ENCODE measurements at places on chromosomes 11 and 22.

DNA sequence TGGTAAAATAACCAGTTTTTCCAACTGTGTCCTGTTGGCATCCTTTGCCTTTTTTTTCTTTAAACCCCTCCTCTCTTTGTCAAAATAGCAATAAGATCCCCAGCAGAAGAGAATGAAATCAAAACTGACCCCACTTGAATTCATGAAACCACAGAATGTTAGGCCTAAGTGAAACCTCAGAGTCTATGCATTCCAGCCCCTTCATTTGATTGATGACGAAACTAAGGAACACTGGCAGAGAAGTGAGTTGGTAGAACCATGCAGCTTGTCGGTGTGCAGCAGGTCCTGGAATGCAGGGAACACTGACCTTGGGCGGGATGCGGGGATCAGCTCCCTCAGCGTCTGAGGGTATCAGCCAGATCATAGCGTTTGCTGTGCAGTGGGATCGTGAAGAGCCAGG, 57.5 kb downstream of the GRK3 start:
- DNase-seq: no peak

GRCh38 chr11:34243600-34244464, 114.0 kb downstream of the ABTB2 start:
- no peak for DNase-seq

DNA sequence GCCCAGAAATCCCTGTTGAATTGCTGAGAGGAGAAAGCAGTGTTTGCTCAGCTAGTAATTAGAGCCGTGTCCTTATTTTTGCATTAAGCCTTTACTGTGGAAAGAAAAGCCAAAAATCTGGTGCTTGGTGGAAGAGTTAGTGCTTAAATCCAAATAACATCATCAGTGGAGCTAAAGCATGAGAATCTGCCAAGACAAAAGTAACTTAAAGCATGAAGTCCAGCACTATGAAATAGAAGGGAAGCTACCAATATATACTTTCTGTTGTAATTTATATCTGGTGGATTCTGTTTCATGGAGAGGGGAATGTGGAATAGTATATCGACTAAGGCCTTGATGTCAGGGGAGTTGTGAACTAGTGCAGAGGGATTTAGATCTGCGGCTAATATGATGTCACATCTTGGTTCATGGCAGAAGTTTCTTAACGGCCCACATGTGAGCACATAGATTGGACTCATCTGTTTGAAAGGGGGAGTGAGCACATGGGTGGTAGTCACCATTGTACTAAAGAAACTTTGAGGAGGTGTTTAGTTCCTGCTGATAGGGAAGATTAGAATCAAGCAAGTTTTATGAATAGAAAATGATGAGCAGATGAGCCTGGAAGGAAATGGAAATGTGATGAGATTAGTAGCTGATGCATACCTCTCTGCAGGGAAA, 224.4 kb upstream of the MTNR1B start:
- no peak for DNase-seq

GRCh38 chr11:69708736-69709401, 5.0 kb upstream of the FGF19 start:
- no peak for DNase-seq

- no peak for DNase-seq
These were observed 8.1 kb downstream of the RCOR2 start for GRCh38 chr11:63908631-63909401.

DNA sequence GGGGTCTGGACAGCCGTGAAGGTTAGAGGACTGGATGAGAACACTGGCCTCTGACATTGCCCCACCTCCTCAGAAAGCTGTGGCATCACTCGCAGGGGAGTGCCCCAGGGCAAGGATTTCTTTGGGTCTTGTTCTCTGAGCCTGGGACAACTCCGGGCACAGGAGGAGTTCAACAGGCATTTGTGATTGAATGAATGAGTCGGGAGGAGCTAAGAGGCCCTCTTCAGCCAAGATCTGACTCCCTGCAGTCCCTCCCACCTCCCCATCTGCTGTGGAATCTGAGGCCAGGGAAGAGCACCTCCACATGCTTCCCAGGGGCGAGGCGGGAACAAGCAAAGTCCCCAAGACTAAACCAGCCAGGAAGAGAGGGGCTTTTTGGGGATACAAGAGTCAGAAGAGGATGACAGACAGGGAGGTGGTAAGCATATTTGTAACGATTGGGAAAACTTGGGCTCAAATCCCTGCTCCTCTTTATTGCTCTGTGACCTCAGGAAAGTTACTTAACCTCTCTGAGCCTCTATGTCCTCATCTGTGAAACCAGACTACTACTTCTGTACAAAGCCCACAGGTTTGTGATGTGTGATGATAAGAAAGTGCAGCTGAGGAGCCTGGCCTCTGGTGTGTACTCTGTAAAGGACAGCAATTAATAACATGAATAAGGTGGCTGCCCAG, 6.4 kb downstream of the TP53I11 start:
- DNase-seq: no peak

DNA sequence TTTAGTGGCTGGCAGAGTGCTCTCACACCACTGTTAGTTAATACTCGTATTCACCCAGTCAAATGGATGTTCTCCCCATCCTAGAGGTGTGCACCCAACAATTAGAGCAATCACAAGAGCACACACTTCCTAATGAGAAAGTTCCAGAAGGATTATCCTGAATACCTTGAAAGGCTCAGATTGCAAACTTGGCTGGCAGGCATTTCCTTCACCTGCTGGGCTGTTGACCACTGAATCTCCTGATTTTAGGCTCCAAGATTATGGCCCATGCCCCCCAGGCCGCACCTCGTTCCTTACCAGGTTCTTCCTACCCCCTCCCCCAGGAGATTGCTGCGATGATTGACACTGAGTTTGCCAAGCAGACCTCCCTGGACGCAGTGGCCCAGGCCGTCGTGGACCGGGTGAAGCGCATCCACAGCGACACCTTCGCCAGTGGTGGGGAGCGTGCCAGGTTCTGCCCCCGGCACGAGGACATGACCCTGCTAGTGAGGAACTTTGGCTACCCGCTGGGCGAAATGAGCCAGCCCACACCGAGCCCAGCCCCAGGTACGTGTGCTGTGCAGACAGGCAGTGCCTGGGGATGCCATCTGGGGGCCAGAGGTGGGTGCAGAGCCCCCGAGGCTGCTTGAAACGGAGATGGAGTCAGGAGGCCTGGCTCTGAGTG, 26.9 kb downstream of the TAB1 start:
- no peak for DNase-seq

DNA sequence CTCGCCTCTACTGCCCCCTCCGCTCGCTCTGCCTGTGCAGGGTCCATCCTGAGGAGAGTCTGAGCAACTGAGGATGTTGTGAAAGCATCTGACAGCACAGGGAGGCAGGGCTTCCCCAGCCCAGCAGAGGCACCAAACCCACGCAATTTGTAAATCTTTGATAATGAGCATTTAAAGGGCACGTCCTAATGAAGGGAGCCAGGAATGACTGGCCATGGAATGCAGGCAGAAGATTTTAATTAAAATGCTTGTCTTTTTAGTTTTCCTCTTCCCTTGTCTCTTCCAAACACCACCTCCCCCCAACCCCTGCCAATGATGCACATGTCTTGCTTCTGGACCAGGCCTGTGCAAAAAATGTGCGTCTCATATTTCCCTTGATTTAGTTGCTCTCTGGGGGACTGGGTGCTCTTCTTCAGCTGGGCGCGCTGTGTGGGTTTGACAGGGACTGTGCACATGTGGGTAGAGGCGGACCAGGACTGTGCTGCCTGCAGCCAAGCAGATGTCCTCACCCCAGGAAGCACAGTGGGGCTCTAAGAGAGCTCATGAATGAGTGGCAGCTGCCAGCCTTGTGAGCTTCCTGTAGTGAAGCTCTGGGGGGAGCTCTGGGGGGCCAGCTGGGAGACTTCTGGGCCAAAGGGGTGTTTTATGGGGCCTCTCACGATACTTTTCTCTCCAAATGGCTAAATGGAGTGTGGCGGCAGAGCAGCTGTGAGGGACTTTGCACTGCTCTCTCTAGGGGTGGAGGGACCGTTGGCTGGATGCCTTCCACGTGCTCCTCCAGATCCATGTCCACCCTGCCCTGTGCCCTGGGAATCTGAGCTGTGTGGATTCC, 273.5 kb downstream of the ST3GAL4 start:
- no peak for DNase-seq

DNA sequence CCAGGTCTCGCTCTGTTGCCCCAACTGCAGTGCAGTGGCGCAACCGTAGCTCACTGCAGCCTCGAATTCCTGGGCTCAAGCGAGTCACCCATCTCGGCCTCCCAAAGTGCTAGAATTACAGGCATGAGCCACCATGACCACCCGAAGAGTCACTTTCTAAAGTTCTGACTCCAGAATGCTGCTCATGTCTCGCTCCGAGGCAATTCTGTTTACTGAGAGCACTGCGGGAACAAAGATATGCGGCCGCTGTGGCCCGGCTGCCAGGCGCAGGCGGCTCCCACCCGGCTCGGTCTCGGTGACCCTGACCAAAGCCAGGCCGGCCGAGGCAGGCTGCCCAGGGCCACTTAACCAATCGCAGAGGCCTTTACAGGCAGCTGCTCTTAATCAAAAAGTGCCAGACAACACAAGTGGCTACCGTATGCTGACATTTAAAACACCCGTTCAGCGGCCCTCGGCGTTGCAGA, 78.7 kb downstream of the PHF21B start:
- no peak for DNase-seq

GRCh38 chr22:19473578-19473977, 5.4 kb downstream of the UFD1 start:
- DNase-seq: no peak

- peak; percentile 75 for DNase-seq
These were observed 874 bp downstream of the ZFTA start for GRCh38 chr11:63767565-63768236.

DNA sequence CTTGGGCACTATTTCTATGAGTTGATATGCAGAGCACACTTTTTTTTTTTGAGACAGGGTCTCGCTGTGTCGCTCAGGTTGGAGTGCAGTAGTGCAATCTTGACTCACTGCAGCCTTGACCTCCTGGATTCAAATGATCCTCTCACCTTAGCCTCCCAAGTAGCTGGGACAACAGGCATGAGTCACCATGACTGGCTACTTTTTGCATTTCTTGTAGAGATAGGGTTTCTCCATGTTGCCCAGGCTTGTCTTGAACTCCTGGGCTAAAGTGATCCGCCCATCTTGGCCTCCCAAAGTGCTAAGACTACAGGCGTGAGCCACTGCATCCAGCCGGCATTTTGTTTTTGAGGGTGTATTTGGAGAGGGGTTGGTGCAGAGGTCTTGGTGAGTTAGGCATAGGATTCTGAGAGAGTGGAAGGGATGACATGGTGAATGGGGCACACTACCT, 29.9 kb upstream of the MTCH2 start:
- DNase-seq: no peak

DNA sequence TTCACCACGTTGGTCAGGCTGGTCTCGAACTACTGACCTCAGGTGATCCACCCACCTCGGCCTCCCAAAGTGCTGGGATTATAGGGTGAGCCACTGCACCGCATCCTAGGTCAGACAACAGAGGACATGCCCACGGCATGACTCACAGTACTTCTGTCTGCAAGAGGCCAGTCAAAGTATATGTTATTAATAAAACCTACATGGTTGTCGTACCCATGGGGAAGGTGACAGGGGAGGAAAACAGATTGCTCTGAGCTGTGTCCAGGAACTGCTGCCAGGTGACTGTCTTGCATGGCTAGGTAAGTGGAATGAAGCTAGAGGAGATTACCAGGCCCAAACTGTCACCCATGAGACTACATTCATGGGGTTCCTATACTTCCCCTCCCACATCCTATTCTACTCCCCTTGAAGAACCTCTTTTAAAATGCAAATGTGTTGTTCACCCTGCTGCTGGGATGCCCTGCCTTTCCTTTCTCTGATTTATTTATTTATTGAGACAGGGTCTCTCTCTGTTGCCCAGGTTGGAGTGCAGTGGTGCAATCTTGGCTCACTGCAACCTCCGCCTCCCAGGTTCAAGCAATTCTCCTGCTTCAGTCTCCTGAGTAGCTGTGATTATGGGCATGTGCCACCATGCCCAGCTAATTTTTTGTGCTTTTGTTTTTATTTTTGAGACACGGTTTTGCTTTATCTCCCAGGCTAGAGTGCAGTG, 2.0 kb upstream of the NLRX1 start:
- DNase-seq: no peak

- DNase-seq: no peak
These were observed 77.5 kb upstream of the NARS2 start for GRCh38 chr11:78651923-78652842.

DNA sequence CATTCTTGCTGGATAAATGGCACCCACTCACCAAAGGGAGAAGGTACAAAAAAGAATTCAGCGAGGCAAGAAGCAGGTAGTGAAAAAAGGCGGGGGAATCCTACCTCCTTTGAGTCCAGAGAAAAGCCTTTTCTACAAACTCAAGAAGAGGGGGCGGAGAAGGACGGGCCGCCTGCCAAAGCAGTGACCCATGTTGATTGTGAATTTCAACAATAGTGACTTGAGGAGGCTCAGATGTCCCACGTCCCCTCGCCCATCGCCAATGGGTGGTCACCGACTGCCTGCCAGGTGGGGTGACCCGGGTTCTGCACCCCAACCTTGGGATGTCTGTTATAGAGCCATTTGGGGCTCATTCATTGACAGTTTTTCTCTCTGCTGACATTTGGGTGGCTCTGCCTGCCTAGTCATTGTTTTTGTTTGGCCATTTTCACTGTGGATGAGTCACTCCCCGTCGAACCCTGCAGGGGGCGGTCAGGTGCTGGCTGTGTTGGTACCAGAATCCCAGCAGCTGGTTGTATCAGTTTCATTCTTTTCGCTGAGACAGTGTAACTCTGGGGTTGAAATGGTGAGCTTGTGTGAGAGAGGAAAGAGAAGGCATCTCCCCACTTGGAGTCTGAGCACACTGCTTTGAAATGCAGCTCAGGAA, 163.4 kb upstream of the NCAM1 start:
- DNase-seq: peak; percentile 12

DNA sequence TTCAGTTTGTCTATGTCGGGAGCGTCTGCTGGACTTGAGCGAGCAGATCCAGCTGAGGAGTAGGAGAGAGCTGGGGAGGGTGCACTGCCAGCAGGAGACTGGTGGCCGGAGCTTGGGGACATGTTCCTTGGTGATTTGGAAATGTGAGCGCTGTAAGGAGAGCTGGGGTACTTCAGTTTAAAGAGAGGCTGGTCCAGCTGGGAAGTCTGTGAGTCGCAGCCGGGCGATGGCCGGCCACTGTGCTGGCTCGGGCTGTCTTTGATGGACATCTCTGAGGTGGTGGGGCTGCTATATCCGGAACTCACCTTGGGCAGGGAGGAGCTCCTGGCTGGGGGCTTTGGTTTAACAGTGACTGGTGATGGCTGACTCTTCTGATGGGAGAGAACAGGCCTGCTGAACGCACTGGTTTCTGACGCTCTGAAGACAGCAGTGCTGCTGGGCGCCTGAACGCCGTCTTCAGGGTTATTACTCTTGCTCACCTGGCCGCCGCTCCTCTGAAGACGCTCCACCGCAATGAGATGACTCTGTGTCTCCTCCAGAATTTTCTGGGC, 63.6 kb upstream of the PITPNB start:
- no peak for DNase-seq

GRCh38 chr11:64916040-64916774, 802 bp downstream of the ATG2A start:
- peak; percentile 30 for DNase-seq

- no peak for DNase-seq
These were observed 6.4 kb downstream of the POLDIP3 start for GRCh38 chr22:42608136-42608822.

DNA sequence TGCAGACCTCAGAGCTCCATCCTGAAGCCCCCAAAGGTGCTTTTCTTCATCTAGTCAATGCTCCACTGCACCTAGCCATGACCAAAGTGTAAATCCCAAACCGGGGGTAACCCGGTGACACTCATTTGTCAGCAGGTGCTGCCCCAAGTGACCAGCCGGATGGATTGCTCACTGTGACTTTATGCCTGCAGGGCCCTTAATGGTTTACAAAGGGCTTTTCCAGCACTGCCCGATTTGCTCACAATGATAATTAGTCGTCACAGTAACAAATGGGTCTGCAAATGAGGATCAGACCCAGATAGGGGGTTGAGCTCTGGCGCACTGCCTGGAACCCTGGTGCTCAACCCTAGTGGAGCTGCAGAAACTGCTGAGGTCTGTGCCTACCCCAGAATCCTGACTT, 45.7 kb upstream of the CD5 start:
- no peak for DNase-seq

Measured in common myeloid progenitor, CD34-positive (primary cell).